ENCODE measurements at places on chromosomes 16 and 17.

DNA sequence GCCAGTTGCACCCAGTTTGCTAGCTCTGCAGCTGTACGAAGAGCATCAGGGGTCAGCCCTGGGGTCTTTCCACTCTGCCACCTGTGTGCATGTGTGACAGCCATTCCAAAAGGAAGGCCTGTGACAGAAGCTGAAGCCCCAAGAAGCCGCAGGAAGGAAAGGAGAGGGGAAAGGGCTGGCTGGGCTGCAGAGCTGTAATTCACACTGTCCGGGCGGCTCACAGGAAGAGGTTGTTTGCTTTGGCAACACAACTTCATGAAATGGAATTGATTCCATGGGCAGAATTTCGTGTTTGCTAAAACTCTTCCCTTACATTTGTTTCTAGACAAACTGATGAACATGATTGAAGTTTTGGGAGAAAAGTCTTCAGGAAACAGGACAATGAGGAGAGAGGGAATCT, 14.8 kb downstream of the TMEM204 start:
- DNase-seq: no peak

DNA sequence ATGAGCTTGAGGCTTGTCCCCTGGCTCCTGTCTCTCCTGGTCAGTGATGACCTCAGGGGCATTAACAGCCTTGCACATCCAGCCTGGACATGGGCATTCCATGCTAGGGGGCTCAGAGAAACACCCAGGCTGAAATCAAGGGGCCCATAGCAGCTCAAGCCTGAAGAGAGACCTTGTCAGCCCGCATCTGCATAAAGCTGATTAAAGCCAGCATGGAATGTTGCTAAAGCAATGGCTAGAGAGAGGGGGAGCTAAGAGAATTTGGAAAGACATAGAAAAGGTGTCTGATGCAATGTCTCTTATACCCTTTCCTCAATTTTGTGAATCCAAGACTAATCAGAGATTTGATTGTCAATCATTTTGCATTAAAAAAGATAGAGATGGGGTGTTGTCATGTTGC, 51.4 kb upstream of the WSCD1 start:
- no peak for DNase-seq

- no peak for DNase-seq
These were observed 30.7 kb downstream of the CCR7 start for GRCh38 chr17:40534371-40535189.

DNA sequence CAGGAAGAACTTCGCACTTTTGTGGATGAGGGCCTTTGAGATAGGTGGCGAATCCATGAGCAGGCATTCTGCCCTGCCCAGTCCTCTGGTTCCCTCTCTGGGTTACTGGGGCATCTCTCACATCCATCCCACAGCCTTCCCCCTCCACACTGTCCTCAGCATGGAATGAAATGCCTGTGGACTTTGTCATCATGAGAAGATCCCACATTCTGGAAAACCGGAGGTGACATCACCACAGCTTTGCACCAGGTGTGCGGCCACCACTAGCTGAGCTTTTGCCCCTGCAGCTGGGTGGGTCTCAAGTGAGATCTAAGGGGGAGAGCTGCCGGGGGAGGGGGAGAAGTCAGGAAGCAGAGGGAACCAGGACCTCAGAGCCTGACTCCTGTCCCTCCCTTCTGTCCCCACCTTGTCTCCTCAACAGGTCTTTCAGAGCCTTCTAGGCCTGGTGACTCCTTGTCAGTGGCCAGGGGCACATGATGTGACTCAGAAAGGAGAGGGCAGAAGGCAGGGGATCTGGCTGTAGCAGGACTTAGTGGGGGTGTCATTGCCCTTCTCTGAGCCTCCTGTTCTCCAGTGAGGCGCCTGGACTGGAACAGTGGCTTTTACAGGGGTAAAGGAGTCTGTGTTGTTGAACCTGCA, 40.0 kb upstream of the DLX4 start:
- no peak for DNase-seq

DNA sequence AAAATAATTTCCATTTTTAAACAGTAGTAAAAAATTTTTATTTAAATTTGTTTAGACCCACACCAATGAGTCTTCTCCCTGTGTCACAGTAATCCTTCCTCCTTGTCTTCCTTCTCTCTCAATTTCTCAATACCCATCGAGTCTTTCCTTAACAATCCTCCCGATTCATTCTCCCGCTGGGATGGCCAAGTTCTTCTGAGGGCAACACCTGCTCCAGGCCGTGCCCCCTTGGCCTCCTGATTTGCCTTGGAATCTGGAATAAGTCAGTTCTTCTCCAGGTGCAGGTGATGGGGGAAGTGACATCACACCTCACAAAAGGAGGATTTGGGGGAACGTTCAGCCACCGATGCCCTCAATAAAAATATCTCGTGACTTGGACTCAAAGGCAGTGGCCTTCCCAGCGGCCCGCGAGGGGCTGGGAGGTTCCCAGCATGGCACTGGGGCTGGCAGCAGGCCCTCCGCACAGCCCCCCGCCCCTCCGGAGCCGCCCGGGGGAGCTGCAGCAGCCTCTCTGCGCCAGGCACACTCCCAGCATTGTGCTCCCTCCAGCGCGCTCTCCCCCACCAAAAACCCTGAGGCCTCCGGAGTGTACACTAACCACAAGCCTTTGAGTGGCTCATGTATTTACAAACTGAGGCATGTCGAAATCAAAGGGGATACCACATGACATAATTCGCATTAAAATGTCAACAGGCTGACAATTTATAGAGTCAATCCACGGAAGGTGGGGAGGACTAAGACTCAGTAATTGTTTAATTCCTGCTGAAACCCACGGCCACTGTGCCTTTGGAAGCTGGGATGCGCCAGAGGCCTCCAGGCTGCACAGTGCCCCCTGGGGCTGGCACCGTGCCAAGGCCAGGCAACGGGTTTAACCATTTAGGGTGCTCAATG, 120.5 kb downstream of the ZFHX3 start:
- DNase-seq: no peak

- DNase-seq: no peak
These were observed 12.2 kb downstream of the KRT16 start for GRCh38 chr17:41600318-41600717.

GRCh38 chr17:79676796-79677195, 53.9 kb upstream of the ENPP7 start:
- no peak for DNase-seq

Data from stimulated activated CD8-positive, alpha-beta memory T cell treated with anti-CD3 and anti-CD28 coated beads, Interleukin-7, amount 100 ng/mL, for 1 hour (primary cell).